ENCODE measurements at places on chromosomes 1 and 21.

- DNase-seq, result no peak
Observed at GRCh38 chr21:42393443-42393950, 2.4 kb downstream of the TMPRSS3 start.

- no peak for DNase-seq
Observed at GRCh38 chr1:66730462-66730861, 21.8 kb upstream of the DYNLT5 start.

DNA sequence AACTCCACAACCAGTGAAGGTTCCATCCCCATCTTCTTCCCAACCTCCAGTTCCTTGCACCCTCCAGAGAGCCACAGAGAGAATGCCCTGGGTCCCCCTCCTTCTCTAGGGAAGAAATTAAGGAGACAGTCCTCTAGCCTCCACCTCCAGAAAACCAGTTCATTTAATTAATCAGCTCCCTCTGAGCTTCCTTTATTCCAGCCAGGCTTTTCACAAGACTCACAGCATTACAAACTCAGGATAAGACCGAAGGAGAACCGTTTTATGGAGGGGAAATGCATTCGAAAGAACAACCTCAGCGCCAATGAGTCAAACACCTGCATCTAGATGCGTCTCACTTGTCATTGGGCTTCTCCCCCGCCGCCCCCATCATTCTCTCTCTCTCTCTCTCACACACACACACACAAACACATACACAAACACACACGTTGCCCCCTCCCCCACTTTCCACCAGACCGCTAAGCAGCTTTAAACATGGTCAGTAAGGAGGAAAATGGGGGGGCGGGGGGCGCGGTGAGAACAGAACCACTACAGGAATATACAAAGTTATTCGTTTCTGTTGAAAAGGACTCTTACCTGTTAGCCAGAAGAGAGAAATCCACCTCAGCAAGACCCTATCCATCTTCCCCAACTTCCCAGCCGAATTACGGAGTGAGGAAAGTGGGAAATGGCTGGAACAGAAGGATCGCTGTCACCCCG, 544 bp downstream of the ILDR2 start:
- peak; percentile 9 for DNase-seq

- no peak for DNase-seq
Observed at GRCh38 chr1:119594376-119594775, 53.7 kb downstream of the ZNF697 start.

GRCh38 chr1:67611846-67612245, 73.2 kb upstream of the GADD45A start:
- DNase-seq, result no peak

- no peak for DNase-seq
Observed at GRCh38 chr1:54989968-54990810, 8.5 kb upstream of the BSND start.

GRCh38 chr1:30991862-30992606, 73.5 kb downstream of the PUM1 start:
- DNase-seq, result peak; percentile 24

- no peak for DNase-seq
Observed at GRCh38 chr1:14930247-14930965, 223.1 kb upstream of the TMEM51 start.

- DNase-seq, result no peak
Observed at GRCh38 chr1:15355968-15356625, 53.6 kb upstream of the EFHD2 start.

DNA sequence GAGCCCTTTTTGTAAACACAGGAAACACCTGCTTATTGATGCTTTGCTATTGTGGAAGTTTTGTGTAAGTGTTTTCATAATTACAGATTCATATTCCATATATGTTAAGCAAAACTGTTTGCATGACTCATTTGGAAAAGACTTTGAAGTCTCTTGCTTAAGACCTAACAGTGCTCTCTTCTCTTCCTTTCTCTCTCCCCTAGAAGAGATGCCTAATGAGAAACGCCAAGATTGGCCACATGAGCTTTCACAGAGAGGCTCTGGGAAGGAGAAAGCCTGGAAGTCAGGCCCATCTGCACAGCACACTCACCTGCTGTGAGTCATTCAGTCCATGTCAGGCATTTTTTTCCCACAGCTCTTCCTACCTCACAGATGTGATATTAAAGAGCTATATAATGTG, 101.6 kb upstream of the PALMD start:
- DNase-seq, result no peak

DNA sequence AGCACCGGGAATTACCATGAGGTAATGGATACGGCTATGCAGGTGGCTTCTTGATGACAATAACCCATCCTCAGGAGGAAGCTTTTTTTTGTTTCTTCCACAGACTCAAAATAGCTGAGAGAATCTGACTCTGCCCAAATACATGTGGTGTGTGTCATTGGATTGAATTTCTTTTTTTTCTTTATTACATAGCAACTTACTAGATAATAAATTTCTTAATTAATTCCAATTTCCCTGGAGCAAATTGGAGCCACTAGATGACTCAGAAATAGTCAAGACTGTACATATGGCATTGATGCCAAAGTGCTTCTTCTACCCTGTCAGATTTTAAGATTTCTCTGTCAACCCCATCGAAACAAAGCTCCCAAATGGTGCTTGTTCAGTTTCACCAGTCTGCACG, 42.7 kb downstream of the L1TD1 start:
- DNase-seq, result no peak

DNA sequence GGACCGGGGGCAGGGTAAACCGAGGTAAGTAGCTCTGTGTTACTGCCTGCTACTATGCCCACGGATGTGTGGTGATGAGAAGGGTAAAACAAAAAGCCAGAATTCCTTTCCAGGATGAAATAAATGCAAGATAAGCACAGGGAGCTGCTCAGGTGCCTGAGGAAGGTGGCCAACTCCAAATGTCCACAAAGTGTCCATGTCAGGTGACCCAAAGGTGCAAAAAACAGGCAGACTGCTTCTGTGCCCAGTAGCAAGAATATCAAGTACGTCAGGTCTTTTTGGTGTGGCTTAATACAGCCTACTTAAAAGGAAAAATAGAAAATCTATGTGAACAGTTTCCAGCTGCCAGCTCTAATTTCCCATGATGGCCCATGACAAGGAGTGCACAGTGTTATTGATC, 279.3 kb downstream of the SETD4 start:
- DNase-seq, result no peak

DNA sequence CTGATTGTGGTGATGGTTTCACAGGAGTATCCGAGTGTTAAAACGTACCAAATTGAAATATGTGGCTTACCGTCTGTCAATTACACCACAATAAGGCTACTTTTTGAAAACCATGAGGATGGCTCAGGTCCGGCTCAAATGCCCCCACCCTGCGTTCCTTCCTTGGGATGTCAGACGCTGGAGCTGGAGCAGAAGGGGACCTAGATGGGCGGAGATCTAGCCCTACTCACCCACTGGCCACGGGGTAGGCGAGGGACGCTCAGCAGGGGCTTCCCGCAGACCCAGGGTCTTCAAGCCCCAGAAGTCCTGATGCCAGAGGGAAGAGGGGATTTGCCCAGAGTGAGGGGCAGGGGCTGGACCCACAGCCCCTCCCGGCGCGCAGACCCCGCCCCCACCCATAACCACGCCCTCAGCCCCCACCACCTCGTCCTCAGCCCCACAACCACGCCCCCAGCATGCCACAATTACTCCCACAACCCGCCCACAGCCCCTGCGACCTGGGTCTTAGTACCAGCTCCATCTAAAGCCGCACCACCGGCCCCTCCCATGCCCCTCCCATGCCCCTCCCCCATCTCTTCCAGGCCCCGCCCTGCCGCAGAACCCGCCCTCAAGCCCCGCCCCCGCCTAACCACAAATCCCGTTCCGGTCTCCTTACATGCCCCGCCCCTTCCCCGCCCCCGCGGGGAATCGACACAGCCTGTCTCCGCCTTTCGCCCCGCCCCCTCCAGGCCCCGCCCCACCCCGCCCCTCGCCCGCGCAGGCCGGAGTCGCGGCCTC, at the start of gene LRRC3:
Gene LRRC3 (plus strand): TSS at position 764 of the 777 bp plus-strand sequence. CDS start 1,135 bp downstream, outside the sequence.
- peak; percentile 94 for DNase-seq

- DNase-seq, result no peak
Observed at GRCh38 chr1:25747046-25747719, 52.8 kb upstream of the SELENON start.

DNA sequence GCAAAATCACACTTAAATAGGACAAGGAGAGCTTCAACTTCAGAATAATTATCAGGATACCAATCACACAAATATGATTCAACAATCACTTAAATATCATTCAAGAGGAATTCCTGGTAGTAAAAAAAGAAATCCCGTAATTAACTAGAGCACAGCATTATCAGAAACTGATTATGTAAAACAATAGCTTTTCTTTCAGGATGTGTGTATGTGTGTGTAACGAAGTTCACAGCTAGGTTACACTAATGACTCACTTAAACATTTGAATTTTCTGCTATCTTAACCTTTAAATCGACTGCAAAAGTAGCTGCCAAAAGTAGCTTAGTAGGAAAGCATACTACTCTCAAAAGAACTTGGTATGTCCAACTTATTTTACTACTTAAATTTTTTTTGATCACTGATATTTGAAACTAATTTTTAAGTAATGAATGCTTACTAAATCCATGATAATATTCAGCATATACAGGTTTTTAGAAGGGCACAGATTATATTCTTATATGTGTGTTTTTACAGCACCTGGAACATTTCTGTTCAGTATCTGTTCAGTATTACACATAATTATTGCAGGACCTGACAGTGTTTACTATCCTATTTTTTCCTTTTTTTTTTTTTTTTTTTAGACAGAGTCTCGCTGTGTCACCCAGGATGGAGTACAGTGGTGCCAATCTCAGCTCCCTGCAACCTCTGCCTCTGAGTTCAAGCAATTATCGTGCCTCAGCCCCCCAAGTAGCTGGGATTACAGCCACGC, 4.2 kb downstream of the RERE start:
- DNase-seq, result no peak

GRCh38 chr1:147745271-147745670, 15.1 kb downstream of the GJA5 start:
- no peak for DNase-seq

DNA sequence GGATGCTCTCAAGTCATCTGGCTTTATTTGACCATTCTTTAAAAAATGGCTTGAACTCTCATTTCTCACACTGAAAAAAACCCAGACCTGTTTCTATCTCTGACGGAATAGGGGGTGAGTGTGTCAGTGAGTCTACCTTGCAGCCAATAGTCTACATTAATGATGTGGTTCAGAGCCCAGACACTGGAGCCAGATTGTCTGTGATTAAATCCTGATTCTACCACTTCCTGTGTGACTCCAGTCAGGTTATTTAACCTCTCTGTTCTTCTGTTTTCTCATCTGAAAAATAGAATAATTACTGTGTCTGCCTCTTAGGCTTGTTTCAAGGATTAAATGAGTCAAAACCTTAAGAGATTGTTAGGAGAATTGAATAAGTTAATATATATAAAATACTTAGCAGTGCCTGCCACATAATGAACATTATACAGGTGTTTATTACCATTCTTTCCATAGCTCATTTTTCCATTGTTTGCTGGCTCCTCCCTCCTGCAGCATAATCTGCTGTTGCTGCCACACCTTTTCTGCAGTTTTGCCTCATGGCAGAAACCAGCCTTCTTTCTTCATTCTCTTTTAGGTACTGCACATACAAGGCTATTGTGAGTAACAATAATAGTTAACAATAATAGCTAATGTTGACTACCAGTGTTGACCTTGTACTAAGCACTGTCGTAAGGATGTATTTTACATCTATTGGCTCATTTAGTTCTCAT, 157.6 kb upstream of the IVNS1ABP start:
- no peak for DNase-seq

DNA sequence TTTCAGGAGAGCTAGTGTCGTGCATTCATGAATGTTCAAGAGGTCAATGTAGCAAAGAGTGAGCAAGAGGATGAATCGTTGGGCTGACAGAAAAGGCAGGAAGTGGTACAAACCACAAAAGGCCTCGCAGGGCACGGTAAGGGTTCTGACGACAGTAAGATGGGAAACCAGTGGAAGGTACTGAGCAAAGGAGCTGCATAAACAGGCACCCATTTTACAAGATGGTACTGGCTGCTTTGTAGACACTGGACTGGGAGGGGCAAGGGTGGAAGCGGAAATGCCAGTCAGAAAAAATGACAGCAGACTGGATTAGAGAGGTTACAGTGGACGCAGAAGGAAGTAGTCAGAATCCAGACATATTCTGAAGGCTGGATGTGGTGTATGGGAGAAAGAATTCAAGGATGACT, 123.5 kb downstream of the PTPN14 start:
- DNase-seq, result peak; percentile 76

GRCh38 chr1:65717815-65718454, 74.8 kb upstream of the PDE4B start:
- peak; percentile 7 for DNase-seq

DNA sequence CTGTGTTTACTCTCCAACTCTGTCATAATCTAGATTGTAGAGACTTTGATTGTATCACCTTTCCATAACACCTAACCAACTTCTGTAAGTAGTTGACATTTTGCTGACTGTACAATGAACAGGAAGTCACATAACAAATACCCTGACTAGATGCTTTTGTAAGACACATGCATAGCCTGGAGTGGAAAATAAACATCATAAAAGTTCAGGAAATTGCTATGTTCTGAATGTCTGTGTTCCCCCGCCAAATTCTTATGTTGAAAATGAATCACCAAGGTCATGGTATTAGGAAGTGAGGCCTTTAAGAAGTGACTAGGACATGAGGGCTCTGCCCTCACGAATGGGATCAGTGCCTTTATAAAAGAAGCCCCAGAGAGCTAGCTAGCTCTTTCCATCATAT, 40.4 kb upstream of the ZSWIM5 start:
- no peak for DNase-seq

DNA sequence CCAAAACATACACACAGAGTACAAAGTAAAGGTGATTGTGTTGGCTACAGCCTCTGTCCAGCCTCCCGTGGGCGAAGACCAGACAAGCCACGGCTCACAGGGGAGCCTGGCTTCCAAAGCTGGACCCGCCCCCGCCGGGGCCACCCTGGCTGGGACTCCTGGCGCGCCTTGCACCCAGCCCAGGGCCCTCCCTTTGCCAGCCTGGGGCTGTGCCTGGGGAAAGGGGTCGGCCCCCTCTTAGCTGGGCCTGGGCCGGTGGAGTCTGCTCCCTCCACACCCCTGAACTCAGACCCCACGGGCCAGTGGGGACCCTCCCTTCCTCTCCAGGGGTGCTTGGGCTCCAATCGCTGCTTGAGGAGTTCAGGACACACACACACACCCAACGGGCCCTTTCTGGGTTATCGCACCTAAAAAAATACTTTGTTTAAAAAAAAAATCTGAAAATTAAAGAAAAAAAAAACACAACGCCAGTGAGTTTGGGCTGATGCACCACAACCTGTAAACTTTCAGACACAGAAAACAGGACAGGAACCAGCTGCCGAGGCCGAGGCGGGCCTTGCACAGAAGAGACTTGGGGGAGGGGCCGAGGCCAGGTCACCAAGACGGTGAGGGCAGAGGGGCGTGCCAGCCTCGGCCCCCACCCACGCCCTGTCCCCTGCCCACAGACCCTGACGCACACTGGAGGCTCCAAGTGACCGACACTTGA, 56.3 kb downstream of the KCNAB2 start:
- no peak for DNase-seq
